ENCODE measurements at places on chromosomes 3 and 15.
A peak's percentile ranks its signal among the peaks of the same experiment; 100 is the strongest.

DNA sequence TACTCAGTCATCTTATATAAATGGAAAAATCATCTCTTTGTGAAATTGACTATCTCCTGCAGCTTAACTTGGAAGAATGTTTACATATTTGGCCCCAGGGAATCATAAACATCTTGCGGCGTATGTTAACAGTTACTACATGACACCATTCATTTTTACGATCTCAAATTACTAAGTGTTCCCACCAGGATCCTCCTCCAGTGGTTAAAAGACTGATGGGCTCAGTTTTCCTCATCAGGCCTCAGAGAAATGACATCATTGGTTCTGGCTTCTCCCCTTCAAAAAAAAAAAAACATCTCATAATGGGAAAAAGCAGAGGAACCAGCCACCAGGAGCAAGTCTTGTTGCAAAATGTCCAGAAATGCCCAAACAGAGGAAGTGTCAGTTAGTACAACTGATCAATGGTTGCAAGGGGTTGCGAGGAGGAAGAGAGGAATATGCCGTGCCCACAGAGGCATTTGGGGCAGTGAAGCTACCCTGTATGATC lies 70.5 kb upstream of the LIPC start:
- DNase-seq = peak; percentile 58

- DNase-seq = no peak
These were observed 12.8 kb downstream of the PAK6 start for GRCh38 chr15:40251486-40252140.

- no peak for DNase-seq
These were observed 68.4 kb downstream of the HERC1 start for GRCh38 chr15:63765338-63765737.

- no peak for DNase-seq
These were observed 189.6 kb downstream of the XXYLT1 start for GRCh38 chr3:195081242-195081963.

GRCh38 chr3:132433121-132433520 lies 15.8 kb downstream of the DNAJC13 start:
- no peak for DNase-seq

- DNase-seq = no peak
These were observed 13.5 kb downstream of the LRCH3 start for GRCh38 chr3:197804511-197804910.

DNA sequence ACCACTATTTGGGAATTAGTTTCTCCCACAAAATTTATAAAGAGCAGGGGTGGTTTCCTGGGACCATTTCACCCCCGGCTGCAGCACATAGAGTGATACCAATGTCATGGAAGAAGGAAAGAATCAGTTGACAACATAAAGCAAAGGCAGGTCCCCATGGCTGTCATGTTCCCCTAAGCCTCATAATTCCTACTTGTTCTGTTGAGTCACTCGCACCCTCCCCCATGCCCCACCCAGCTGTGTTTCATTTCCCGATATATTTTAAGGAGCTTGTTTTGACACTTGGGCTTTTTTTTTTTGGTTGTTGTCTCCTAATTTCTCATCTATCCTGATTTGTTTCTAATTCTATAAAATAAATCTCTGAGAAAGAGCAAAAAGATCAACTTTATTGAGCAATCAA lies 24.9 kb downstream of the ERC2 start:
- no peak for DNase-seq

- no peak for DNase-seq
These were observed 16.8 kb downstream of the CGNL1 start for GRCh38 chr15:57393061-57393460.

- no peak for DNase-seq
These were observed 32.8 kb downstream of the BDH1 start for GRCh38 chr3:197522881-197523441.

DNA sequence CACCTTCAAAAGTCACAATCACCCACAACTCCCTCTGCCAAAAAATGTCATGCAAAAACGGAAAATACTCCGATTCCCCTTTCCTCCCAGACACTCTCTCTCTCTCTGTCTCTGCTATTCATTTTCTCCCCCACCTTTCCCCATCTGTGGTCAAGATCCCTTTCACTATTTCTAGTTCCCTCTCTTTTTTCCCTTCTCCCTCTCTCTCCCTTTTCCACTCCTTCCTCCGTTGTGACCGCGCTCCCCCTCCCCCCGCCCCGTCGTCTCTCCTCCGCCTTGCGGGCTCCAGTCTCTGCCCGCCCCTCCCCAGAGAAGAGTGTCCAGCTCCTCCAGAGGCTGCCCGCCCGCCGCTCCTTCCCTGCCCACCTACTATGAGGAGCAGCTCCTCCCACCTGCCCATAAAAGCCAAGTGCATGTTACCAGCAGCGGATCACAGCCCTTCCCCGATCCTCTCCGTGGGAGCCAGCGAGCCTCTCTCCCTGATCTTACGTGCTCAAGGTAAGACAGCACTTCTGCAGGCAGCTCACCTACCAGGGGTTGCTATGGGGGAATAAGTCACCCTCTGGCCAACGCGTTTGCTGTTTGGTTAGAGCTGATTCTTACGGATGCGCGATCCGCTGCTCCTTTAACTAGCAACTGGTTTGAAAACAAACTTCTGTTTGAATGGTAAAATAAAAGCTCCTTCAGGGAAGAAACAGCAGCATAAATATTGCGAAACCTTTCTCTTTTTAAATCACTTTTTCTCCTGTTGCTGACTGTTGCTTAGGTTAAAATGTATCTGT lies at the start of gene COL8A1:
Gene COL8A1, plus strand, starts transcription at position 428 of the 782 bp plus-strand sequence. CDS start 152,089 bp downstream, outside the sequence.
- peak; percentile 63 for DNase-seq

GRCh38 chr15:68384451-68385239 lies 47.3 kb downstream of the ITGA11 start:
- no peak for DNase-seq

GRCh38 chr3:150135287-150135721 lies 164.6 kb upstream of the PFN2 start:
- DNase-seq = no peak

DNA sequence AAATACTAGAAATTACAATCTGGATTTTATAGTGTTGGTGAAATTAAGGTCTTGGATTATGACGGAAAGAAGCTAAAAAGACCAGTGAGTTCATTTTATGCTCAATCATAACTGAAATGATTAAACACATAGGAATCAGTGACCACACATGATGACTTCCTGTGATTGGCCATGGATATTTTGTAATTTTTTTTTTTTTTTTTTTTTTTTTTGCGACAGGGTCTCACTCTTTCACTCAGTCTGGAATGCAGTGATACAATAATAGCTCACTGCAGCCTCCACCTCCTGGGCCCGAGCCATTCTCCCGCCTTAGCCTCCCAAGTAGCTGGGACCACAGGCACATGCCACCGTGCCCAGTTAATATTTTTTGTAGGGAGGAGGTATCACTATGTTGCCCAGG lies 47.4 kb downstream of the PAQR5 start:
- DNase-seq = no peak

DNA sequence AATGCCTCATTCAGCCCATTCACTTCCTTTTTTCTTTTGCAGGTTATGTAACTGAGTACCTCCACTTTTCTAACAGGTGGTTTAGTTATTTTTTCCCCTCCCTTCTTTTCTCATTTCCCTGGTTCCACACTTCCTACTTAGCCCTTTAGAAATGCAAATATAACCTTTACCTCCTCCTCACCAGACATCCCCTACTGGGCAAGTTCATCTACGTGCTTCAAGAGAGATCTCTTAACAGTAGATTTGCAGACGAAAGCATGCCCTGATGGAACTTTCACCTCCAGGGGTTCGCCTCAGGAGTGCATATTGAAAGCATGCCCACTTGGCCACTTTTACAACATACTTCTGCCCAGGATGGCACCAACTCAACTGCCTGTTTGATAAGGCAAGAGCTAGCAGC lies 314.1 kb upstream of the LRRC3B start:
- no peak for DNase-seq

DNA sequence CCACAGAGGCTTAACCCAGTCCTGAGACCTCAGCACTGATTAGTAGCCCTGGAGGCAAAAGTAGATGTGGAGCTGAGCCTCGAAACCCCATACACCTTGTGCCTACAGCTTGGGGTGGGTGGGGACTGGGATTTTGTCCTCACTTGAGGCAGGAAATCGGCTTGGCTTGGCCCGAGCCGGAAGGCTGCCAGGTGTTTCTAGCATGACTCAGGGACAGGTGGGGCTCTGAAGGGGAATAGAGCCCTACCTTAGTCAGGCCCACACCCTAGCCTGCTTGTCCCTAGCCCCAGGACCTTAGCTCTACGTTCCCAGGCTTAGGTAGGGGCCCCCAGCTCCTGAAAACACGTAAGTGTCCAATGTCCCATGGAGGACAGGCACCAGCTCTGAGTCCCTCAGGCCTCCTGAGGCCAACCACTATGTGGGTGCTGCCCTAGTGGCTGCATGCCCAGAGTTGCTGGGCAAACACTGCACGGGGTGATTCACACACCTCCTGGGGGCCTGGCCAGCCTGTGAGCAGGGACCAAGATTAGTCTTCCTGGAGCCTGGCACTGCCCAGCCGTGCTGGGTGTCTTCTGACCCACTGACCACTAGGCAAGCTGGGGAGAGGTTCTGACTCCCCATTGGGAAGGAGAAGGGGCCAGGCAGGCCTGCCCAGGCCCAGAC lies 3.1 kb downstream of the MST1R start:
- no peak for DNase-seq

Measured in eye (tissue), 1 donor.